Esophagus muscularis mucosa (tissue), 4 donors: ENCODE measurements at places on chromosomes 1 and 21.

DNA sequence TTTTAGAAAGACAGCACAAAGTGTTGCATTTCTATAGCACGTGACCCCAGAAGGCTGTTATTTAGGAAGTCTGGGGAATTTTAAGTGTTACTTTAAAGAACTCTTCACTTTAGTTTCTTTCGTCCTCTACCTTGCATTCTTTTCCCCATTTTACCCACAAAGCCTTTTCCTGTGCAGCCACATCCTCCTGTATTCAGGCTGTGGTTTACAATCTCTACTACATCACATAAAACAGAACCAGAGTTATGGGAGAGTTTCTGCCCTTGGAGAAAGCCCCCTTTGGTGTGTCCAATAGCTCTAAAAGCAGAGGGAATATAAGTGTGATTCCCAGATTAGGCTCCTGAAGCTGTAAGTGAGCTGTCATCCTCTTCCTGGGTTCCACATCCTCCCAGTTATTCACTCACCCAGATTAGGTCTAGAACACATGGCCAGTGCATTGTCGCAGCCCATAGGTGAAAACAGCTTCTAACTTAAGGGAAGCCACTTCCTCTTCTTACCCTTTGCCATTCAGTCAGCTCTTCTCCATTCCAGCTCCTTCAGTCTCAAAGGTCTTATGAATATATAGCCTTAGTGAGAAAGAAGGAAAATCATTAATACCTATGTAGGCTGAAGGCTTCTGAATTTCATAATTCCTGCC lies 171.1 kb downstream of the PIGK start:
- DNase-seq = peak; percentile 89

- DNase-seq = no peak
Observed at GRCh38 chr1:238647877-238648276, 738.5 kb upstream of the CHRM3 start.

DNA sequence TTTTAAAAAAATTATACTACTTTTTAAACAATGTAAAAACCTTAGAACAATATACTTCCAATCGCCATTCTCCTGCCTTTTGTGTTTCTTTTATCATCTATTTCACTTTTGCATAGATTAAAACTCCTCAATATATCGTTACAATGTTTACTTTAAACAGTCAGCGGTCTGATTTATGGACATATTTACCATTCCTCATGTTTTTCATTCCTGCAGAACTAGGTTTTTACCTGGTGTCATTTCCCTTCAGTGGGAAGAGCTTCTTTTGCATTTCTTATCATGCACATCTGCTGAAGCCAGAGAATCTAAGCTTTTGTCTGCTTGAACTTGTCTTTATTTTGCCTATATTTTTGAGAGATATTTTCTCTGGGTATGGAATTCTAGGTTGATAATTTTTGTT lies 277.4 kb upstream of the PLXNA2 start:
- no peak for DNase-seq

DNA sequence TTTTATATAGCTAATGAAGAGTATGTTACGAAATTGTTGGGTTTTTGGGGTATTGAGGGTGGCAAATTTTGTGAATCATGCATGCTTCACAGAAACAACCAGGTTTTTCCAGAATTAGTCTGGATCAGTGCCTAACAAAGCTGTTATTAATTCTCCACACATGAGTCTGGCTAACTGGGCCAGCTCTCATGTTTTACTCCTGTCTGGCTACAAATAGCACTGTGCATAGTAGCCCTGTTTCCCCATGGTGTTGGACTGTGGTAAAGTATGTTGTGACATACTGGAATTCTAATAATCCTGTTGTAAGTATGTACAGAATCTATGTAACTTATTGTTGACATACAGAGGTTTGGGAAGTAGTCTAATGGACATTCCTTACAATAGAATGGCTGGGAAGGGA lies 35.8 kb downstream of the S100B start:
- DNase-seq = no peak

DNA sequence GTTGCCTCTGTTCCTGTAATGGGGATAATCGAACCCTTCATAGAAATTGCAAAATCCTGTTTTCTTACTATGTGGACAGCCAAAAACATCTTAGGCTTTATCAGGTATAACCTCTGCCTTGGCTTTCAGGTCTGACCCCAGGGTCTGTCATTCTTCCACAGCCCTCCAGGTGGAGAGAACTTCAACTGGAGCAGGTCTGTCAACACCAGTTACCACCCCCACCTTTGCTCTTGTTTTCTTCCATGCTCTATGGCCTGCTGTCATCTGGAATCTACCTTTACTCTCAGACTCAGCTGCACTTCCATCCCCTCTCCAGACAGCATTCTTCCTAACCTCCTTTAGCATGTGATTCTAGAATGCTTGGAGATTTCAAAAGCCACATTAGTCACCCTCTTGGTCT lies 10.4 kb upstream of the GJA9 start:
- DNase-seq = no peak

- no peak for DNase-seq
Observed at GRCh38 chr1:219374046-219374566, 200.4 kb downstream of the LYPLAL1 start.

DNA sequence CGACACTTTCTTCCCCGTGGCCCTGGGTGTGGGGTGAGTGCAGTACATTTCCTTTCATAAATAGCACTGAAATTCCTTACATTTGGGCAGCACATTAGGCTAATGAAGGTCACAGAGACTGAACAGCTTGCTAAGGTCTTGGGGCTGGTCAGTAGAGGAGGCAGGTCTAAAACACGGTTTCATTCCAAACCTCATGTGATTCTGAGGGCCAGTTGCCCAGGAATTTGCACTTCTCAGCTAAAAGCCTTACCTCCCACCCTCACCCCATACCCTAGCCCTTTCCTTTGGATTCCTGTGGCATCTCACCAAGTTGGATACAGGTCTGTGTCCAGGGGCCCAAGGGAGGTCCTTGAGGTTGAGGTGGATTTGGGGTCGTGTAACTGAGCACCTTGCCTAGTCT lies 147.8 kb upstream of the CD34 start:
- no peak for DNase-seq

DNA sequence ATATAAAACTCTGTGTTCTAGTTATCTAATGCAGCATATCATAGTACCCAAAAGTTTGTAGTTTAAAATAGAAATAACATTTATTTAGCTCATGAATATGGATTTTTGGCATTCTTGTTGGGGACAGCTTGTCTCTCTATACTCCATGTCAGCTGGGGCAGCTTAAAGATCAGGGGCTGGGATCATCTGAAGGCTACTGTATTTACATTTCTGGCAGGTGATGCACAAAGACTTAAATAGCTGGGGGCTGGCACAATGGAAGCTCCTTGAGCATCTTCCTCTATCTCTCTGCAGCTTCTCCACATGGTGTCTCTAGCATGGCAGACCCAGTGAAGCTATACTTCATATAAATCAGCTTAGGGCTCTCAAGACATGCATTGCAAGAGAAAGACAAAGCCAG lies 55.6 kb upstream of the DAB1 start:
- no peak for DNase-seq

- no peak for DNase-seq
Observed at GRCh38 chr1:213693864-213694263, 293.9 kb upstream of the PROX1 start.
